Heart right ventricle (tissue), 16 donors: ENCODE measurements at places on chromosomes 7 and 10. TPM values are rescaled to one million over a fixed set of nuclear protein-coding genes. Genes with fewer than 3 reads are reported as not detected.

GRCh38 chr10:45249978-45250693 lies 65.3 kb downstream of the OR13A1 start:
- DNase-seq, result no peak

GRCh38 chr10:95475003-95475383 lies 86.2 kb downstream of the SORBS1 start:
- DNase-seq, result no peak

DNA sequence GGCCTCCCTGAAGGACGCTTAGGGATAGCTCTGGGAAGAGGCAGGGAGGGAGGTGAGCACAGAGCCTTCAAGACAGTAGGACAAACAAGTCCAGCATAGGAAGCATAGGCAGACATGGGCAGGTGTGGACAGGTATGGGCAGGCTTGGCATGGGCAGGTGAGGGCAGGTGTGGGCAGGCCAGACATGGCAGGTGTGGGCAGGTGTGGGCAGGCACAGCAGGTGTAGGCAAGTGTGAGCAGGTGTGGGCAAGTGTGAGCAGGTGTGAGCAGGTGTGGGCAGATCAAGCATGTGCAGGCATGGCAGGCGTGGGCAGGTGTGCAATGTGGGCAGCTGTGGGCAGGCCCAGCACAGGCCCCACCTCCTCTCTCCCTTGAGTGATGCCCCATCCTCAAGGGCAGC lies 148.8 kb upstream of the ZMIZ1 start:
- no peak for DNase-seq

DNA sequence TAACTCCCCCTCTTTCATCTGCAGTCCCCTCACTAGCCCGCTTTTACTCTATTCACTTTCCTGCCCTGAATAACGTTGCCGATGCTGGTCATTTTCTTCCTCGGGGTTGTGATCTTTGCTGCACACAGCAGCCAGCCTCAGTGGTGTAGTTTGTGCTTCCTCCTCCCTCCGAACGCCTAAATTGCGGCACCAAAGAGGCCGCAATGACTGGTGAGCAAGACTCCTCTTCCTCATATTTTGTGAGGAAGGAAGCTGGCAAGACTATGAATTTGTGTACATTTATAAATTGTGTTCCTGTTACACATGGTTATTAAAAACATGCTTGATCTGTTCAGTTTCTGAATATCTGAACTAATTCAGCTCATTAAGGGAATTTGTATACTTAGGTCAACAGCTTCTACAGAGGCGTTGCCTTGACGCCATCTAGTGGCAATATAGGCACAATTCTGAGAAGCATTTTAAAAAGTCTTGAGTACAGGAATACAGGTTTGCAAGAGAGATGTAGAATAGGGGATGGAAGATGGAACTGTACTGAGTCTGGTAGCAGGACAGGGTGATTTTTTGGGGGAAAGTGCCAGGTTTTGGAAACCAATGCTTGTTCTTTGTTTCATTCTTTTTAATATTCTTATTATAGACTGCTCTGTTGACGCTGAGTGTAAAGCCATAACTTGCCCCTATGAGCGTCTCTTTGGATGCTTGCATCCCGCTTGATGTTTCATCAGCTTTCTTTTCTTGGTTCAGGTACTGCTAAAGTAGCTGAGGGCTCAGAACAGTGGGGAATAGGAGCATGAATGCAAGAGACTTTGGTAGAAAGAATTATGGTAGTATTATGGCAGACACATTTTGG lies 4.1 kb upstream of the TAS2R5 start:
- DNase-seq, result no peak

GRCh38 chr7:157932498-157933218 lies 595.9 kb downstream of the DNAJB6 start:
- no peak for DNase-seq

DNA sequence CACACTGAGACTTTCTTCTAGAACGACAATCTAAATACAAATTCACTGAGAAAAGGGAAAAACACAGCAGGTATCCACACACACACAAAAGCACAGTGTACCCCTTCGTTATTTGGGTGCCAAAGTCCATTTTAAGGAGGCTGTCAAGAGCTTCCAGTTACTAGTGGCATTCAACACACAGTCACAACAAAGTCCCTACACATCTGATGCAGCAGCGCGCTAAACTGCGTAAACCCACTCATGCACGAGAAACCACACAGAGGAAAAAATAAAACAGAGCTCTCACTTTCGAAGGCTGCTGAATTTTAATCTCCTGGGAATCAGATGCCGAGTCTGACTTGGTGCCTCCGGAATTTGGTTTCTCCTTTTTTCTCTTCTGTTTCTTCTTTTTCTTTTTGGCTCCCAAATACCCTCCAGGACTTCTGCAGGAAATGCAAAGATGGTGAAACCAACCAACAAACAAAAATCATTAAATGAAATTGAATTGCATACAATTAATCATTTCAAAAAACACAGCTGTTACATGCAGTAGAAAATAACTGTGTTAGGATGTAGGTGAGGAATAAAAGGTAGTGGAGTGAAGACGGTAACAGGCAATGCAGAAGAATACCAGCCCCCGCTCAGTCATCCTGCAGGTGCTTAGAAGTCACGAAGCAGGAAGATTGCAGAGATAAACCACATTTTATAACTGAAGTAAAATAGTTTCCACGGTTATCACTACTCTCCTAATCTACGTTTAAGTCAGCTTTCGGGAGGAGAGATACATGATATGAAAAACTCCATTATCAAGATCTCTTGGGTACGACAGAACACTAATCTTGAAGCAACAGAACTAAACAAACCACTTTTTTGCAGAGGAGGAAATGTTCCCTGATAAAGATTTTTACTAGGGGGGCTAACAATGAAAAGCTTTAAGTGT lies 27.1 kb downstream of the NMT2 start:
- no peak for DNase-seq

DNA sequence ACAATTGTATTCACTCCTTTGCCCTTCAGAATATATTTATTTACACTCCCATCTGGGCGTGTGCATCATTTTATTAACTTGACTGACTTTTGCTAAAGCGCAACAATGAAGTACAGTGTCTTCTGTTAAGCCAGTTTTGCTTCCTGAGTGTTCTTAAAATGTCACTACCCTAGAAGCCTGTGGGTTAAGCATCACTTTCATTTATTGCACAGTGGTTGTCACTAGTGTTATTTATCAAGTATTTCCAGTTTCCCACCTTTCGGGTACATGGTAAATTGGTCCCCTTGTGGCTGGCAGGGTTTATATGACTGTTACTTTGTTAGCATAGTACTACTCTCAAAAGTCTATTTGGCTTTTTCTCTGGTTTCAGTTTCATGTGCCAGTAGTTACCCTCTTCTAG lies 3.3 kb downstream of the HILPDA start:
- DNase-seq, result no peak

- no peak for DNase-seq
Measured at GRCh38 chr7:105916603-105917002, 40.2 kb upstream of the ATXN7L1 start.

DNA sequence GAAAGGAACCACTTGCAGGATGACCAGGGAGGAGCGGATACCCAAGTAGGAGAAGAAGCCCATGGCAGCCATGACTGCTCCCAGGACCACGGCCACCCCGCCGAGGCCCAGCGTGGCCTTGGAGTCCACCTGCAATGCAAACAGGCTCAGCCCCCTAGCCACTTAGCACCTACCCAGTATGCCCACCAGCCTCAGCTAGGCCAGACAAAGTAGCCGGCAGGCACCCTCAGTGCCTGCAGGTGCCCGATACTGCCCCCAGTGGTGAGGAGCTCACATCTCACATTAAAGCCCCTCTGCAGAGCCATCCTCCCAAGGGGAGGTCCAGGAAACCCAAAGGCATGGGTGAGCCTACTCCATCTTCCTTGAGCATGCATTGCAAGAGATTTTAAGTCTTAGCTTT lies 6.6 kb downstream of the NPC1L1 start:
- no peak for DNase-seq

DNA sequence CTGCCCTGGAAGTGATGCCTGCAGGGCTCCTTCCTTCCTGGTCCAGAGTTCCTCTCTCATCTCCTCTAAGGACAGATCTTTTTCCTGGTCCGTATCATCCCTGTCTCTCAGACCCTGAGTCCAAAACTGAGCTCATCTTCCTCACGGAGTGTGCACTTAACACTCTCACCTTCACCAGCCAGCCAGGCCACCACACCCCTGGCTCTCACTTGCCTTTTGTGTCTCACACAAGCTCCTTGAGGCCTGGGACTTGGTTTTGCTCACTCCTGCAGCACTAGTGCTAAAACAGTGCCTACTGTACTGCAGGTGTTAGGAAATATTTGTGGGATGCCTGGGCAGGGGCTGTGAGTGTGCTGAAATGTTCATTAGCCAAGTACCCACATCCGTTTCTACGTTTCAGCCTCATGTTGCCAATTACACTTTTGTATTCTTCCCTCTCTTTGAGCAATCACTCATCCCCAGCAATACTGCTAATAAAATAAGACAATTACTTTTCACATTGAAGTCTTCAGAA lies 21.4 kb upstream of the PARP12 start:
- DNase-seq, result no peak

GRCh38 chr10:36119455-36119854 lies 477.4 kb upstream of the FZD8 start:
- DNase-seq, result peak; percentile 15

DNA sequence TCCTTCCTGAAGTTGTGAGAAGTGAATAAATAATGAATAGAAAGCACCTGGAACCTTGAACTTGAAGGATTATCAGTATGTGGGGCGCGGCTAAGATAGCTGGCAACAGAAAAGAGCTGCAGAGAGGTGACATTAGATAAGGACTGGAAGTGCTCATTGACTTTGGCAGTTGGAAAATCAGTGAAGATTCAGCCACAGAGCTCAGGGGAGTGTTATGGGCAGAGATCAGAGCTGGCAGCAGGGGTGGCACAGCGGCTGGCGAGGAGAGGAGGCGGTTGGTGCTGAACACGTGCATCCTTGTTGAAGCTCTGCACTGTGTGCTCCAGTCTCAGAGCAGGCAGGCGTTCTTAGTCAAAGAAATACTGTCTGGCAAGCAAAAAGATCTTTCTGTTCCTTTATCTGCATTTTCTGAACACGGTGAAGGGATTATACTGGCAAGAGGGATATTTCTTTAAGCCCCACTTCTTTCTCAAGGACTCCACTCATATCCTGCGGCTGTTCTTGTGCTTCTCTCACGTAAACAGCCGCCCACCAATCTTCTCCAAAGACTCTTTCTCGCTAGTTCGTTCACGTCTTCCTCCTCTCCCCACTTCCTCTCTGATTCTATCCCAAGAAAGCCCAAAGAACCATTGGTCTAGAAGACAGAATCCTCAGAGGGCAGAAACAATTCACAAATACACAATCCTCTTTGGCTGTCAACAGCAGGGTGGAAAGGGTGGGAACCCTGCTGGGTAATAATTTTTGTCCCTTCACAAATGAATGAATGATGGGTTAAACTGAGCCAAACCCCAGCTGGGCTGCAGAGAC lies 38.6 kb upstream of the ADD3 start:
- DNase-seq, result no peak

DNA sequence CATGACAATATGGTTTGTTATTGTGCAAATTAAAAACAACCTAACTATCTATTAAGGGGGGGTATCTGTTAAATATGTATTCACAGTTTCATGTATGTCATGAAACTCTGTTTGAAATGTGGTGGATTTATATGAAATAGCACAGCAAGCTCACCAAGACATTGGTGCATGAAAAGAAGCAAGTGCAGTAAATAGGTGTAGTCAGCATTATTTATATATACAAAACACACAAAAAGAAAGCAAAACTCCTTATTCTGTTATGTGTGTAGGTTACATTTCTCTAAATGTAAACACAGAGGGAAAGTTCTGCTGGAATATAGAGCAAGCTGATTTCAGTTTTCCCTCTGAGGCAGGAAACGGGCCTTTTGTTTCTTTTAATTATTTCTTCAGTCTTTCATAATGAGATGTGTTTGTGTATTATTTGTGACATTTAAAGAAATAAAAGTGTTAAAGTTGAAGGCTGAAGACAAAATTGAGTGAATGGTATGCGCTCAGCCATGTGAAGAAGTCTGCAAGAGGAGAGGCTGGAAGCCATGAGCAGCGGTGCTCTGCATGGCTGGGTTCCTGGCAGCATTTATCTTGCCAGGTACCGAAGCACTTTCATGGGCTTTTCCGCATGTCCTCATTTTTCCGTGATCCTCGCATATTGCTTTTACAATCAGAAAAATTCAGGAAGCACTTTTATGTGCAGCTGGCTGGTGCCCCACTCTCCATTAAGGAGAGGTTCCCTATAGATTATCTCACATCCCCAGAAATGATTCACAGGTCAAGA lies 38.5 kb downstream of the GRID1 start:
- no peak for DNase-seq

DNA sequence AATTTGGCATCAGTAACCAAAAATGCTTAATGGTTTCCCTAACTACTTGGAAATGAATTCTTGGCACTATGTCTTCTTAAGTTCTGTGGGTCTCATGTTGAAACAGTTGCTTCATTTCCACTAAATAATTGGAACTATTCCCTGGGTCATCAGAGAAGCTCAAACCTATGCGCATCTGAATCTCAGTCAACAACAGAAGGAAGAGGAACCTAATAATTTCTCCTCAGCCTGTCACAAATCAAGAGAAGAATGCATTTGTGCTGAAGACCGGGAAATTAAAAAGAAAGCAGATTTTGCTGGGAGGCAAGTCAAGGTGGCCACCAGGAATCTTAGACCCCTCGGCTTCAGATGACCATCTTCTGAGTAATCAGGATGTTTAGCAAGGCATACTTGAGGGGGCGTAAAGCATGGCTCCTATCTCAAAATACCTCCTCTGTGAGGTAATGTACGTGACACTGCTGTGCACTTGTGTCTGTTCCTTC lies 41.4 kb downstream of the TOMM7 start:
- no peak for DNase-seq

DNA sequence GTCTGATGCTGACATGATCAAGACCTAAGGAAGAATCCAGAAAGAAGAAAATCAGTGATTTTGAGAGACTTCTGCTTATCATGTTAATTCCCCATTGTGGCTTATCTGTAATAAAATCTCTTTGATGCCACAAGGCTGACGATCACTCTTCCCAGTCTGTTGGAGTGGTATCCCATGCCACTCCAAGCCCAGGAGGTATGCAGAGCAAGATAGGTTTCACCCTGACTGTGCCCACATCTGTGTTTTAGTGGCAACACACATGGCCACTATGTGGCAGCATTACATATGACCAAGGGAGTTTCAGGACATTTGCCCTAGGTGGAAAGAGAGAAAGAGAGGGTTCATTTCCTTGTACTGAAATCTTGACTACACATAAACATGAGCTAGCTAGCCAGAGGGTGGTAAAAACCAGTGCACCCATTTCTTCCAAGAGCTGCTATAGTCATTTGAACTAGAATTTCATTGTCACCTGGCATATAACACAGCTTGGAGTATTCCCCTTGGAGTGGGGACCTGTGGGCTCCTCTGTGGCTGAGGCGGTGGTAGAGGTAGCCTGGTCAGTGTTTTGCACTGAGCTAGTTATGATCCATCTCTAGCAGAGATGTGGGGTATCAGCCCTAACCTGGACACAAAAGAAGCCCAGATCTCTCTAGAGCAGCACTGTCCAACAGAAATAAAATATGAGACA lies 20.8 kb downstream of the LAMB4 start:
- no peak for DNase-seq

- no peak for DNase-seq
Measured at GRCh38 chr10:27612551-27613035, 108.5 kb downstream of the RAB18 start.

Gene SLC13A1
- total RNA-seq, result not detected

Gene ANKRD22
- not detected for total RNA-seq
